ENCODE measurements at places on chromosomes 4 and X. TPM values are rescaled to one million over a fixed set of nuclear protein-coding genes. Genes with fewer than 3 reads are reported as not detected.

WDR17 gene
- 0.42 TPM for total RNA-seq

TCEAL6 gene
- not detected for total RNA-seq

SFRP2 gene
- not detected for total RNA-seq

PPA2 gene
- total RNA-seq = 92.5 TPM

AFM gene
- total RNA-seq = not detected

VSIG4 gene
- total RNA-seq = not detected

ASB9 gene
- total RNA-seq = 0.67 TPM

PABPC4L gene
- total RNA-seq = not detected

AMTN gene
- total RNA-seq = not detected

RS1 gene
- total RNA-seq = not detected

HPF1 gene
- 18.3 TPM for total RNA-seq

GPRIN3 gene
- total RNA-seq = under 0.01 TPM

TCEAL7 gene
- total RNA-seq = 9.8 TPM

PRSS12 gene
- total RNA-seq = 70.8 TPM

TLR1 gene
- 0.49 TPM for total RNA-seq

MAGEB10 gene
- not detected for total RNA-seq

DTHD1 gene
- total RNA-seq = not detected

SNCA gene
- total RNA-seq = 62.4 TPM

PNMA5 gene
- total RNA-seq = not detected

GRCh38 chr4:70927502-70928137, 25.5 kb downstream of the MOB1B start:
- no peak for DNase-seq

GRCh38 chr4:61500883-61501282, 300.8 kb downstream of the ADGRL3 start:
- DNase-seq = peak; percentile 34

GRCh38 chr4:157012781-157013180, 41.2 kb upstream of the PDGFC start:
- peak; percentile 44 for DNase-seq

- DNase-seq = no peak
These were observed 15.7 kb downstream of the FAM184B start for GRCh38 chr4:17765514-17766286.

- DNase-seq = no peak
These were observed 290.5 kb downstream of the BMPR1B start for GRCh38 chr4:95048296-95048695.

- no peak for DNase-seq
These were observed 18.0 kb downstream of the TRAPPC2 start for GRCh38 chrX:13716455-13716854.

- DNase-seq = no peak
These were observed 2.6 kb upstream of the ATP6AP2 start for GRCh38 chrX:40578039-40578695.

DNA sequence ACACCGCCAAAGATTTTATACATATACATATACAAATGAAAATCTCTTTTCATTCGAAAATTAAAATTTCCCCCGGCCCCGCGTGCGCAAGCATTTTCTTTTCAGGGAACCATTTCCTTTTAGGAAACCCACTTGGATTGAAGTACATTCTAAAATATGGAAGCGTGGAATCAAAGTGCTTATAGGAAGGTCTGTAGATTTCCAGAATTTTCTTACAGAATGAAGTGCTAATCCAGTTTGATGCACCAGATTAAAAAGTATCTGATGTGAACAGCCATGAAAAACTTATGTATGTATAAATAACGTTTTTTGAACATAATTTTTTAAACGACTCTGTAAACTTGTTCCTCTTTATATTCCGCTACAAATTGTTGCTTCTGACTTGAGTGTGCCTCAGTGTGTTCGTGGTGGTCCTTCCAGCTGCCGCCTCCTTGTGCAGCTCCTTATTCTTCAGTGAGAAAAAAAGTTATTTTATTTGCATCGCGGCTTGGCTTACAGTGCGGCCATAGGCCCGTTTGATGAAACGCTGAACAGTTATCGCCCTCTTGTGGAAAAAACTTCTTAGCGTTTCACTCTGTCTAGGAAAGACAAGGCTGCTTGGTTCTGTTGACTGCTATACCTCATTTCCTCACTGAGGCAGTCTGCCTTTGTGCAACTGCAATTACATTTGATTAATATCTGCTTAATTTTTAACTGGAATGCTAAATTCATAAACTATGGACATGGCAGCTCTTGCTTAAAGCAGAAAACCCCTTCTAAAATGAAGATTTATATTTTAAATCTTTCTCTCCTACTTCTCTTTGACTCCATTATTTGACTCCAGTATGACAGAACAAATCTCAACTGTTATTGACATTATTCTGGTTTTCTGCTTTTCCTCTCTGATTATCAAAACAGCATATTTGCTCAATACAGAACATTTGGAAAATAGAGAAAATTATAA, 4.7 kb upstream of the NKX6-1 start:
- DNase-seq = peak; percentile 52

- no peak for DNase-seq
These were observed 18.2 kb upstream of the SASH3 start for GRCh38 chrX:129761596-129761995.

GRCh38 chr4:48462363-48462762, 20.8 kb upstream of the SLC10A4 start:
- no peak for DNase-seq

DNA sequence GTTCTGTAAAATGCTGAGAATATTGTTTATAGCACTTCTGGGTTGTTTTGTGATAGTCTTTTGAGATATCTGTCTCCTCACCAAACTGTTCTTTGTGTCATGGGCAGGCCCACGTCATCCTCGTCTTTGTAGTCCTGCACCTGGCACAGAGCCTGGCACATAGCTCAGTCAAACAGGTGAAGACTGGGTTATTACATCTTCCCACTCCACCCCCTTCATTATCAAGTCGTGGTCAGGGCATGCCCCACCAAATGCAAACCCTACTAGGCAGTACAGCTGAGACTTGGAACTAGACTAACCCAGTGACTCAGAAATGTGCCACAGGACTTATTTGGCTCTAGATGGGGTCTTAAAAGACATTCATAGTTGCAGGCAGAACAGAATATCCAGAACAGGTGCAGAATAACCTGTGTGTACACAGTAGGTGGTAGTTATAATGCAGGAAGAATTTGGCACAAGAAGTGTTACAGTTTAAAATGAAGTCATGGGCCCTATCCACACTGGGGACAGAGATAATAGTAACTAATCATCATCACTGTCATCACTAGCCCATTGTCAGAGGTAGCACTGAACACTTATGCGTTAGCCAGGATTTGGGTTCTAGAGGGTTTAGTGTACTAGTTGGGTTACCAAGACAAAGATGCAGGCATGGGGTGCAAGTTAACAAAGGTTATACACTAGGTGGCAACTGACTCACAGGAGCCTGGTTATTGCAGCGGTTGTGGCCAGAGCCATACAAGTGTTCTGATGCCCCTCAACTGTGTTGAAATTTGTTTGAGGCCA, 74.9 kb downstream of the TBL1X start:
- no peak for DNase-seq

DNA sequence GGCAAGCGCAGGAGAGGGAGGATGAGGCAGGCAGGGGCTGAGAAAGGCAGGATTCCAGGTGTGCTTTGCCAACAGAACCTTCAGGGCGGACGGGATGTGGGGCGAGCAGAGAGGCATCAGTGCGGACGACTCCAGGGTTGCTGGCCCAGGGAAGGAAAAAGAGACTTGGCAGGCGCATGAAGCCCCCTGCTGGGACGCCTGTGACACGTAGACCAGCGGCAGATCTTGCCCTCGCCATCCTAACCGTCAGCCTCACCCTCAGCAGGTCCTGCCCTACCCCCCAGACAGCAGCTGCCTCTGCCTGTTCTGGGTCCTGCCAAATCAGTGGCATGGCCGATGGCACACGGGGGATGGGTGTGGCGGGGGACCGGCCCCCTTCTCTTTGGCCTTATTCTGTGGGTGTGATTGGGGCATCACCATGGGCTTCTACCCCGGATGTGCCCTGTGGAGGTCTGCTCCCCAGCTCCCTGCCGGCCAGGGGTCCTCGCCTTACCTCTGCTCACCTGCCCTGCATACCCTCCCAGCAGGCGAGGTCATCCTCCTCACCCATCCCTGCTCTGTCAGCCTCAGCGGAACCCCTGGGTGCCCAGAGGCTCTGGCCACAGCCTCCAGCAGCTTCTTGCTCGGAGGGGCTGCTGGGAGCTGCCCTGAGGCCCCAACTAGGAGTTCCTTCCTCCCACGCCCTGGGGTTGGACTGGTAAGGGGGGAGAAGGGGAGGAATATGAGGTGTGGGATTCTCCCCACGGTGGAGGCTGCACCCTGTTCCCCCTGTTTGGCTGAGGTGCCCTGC, 2.9 kb upstream of the SH3BP2 start:
- DNase-seq = no peak

- no peak for DNase-seq
These were observed 2.5 kb upstream of the UGT2A3 start for GRCh38 chr4:68954126-68954525.

DNA sequence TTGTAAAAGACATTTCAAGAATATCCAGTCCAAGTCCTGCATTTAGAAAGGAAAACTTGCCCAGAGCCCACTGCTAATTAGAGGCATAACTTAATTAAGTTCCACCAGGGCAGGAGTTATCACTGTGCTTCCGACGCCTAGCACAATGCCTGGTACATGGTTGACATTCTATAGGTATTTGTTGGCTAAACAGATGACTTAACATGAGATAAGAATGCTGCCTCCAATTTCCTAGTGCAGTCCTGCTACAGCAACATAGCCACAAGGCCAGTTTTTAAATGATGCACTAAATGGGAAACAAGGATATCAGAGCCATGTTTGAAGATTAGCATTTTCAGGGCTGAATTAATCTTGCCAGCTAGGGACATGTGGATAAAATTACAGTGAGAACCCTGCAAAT, 164.1 kb downstream of the RASL11B start:
- no peak for DNase-seq

- DNase-seq = no peak
These were observed 72.6 kb downstream of the SMARCA5 start for GRCh38 chr4:143586080-143586479.

DNA sequence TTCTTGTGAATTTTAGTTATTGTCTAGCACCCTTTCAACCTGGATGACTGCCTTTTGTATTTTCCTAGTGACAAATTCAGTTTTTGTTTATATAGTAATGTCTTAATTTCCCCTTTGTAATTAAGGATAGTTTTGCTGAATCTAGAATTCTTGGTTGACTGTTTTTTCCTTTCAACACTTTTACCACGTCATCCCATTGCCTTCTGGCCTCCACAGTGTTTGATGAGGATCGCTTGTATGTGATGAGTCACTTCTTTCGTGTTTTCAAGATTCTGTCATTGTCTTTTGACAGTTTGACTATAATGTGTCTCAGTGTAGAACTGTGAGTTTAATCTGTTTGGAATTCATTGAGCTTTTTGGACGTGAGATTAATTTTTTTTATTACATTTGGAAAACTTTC, 30.1 kb downstream of the KDM6A start:
- DNase-seq = peak; percentile 86

GRCh38 chrX:24168807-24169206, 19.3 kb downstream of the ZFX start:
- DNase-seq = no peak

GRCh38 chr4:41678086-41678816, 70.3 kb downstream of the PHOX2B start:
- no peak for DNase-seq

GRCh38 chr4:47483745-47484144, 1.3 kb upstream of the ATP10D start:
- DNase-seq = no peak

DNA sequence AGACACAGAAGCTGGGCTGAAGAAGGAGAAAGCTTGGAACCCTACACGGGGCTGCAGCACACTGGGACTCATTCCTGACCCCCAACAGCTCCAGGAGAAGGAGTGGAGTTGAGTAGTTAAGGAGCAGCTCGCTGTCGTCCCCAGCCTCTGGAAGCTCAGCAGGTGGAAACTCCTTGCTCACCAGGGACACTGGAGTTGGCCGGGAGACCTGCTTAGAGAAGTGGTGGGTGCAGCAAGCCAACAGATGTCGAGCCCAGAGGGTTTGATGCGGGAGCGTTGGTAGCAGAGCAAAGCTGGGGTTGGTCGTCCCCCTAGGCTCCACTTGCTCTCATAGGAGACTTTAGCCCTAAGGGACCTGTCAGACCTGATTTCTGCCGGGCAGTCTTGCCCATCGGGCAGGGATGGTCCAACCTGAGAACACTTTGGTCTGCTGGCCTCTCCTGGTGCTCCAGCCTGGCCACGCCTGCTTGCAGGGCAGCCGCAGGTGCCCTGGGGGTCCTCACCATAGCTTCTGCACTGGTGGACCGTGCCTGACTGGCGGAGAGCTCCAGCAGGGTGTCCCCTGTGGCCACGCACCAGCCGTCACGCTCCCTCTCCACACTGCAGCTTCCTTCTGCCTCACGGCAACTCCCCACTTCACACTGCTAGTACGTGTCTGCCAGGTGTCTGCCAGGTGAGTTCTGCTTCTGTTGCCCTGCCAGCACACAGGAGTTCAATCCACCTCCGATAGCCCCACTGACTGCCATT, 353.7 kb downstream of the GASK1B start:
- DNase-seq = no peak

DNA sequence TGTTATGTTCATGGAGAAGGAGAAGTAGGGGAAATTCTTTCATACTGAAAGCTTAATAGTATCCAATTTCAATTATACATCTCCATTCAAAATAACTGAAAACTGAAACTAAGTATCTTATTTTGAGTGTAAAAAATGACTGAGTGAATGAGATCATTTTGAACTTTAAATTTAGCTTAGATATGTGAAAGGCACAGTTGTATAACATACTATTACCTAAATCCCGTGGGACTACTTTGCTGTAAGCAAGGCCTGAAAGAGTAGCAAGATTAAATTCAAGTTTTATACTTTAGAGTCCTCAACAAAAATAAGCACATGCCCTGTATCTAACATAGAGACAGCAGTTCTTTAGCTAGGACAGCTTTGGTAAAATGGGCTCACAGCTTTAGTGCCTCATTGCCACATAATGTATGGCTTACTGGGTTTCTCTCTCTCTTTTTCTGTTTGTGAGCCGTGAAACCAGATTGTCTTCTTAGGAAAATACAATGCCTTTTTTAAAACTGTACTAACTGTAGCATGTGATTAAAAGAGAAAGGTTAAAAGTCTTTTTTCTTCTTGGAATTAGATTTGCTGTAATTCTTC, 43.2 kb downstream of the GSTCD start:
- DNase-seq = no peak

GRCh38 chrX:16646366-16647138, 3.4 kb upstream of the S100G start:
- DNase-seq = no peak

GRCh38 chrX:135893294-135893817, at the start of the genes CT45A10 and SAGE1:
Gene CT45A10 (minus strand): TSS chrX:135893444. CDS start chrX:135885344, 8,100 bp downstream.
Gene SAGE1 (plus strand): TSS chrX:135893716. CDS start chrX:135896243, 2,527 bp downstream.
- DNase-seq = no peak

All from mammary epithelial cell (primary cell).